Stimulated activated CD8-positive, alpha-beta memory T cell treated with anti-CD3 and anti-CD28 coated beads, Interleukin-4, amount 100 ng/mL, for 1 hour (primary cell): ENCODE measurements at places on chromosomes 3 and 15.

DNA sequence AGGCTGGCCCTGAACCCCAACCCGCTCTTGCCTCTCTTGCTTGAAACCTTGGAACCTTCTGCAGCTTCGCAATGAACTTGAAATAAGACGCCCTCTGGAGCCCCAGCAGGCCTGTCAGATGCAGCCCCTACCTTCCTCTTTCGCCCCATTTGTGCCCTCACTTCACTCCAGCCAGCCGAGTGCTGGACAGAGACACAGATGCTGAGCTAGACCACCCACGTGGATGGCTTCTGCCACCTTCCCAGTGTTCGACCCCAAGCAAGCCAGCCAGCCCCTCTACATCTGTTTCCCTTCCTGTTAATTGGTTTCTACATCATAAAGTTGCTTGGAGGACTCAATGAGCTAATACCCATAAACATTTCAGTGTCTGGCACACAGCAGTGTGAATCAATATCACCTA is 23.8 kb upstream of the SNRPA1 start:
- DNase-seq, result no peak

DNA sequence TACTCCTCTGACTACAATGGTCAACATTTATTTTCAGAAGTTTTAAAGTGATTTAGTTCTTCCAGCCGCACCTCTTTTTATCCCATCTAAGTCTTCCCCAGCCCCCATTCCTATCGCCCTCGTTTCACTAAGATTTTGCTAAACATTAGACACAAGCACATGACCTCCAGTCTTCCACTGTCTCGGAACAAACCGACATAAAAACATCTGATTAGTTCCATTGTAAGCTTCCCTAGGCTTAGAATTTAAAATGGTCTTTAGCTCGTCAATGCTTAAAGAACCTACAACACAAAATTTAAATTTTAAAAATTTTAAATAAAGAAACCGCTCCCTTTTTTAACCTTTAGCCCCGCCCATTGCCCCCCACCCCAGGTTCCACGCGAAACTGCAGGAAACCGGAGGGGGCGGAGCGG is 284 bp upstream of the TSC22D2 start:
- no peak for DNase-seq

DNA sequence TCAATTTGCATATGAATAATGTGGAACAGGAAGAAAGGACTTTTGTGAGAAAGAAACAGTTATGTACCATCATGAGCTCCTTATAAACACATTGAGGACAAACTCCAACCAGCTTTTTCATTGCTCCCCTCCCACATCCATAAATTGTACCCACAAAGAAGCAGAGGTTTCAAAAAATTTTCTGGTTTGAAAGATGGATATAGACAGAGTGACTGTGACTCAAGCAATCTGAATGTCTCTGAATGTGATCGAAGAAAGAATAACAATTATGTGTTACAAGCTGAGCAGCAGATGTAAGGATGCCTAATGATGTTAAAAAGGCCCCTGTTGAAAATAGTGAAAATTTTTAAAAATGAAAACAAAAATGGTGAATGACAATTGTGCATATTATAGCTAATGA is 127.4 kb downstream of the TFG start:
- no peak for DNase-seq

DNA sequence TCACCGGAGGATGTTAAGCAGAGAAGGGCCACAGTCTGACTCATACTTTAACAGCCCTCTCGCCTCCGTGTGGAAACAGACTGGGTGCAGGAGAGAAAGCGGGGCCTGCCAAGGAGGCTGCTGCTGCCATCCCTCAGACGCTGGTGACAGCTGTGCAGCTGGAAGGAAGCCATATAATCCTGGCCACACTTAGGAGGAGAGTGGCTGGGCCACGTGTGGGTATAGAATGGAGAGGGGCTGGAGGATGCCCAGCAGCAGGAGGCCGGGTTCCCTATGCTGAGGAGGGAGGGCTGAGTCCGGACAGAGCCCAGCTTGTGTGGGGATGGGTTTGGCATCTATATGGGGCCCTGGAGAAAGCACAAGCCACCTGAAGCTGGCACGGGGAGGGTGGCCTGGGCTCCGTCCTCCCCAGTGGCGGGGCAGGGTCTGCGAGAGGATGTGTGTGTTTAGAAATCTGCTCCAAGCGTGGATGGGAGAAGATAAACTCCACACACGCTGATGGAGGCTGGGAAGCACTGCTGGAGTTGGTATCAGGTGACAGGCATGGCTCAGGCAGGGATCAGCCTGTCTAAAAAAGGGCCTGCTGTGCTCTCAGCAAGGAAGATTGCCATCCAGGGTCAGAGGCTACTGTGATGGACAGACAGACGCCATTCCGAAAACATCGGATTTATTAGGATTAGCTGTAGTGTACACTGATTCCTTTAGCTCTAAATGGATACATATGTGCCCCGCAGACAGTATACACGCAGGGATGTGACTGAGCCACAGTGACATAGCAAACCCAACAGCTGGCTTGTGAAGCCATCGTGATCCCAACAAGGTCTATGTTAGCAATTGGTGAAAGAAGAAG is 15.9 kb downstream of the ABTB1 start:
- DNase-seq, result no peak

- no peak for DNase-seq
These were observed 63.1 kb downstream of the EDEM1 start for GRCh38 chr3:5250467-5251195.

DNA sequence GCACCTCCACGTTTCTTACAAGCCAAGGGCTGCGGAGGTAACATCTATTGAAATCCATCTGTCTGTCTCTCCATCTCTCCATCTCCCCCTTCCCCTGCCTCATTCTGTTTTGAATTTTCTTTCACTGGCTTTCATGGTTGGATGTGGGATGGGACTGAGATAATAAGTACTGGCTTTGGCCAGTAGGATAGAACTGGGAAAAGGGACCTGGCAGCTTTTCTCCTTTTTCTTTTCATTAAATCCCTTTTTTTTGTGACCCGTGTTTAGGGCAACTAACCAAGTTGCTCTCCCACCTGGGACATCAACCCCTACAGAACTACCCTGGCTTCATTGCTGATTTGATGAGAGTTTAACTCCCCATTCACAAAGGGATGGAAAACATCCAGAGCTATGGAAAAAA is 66.8 kb upstream of the ADAMTSL3 start:
- no peak for DNase-seq

DNA sequence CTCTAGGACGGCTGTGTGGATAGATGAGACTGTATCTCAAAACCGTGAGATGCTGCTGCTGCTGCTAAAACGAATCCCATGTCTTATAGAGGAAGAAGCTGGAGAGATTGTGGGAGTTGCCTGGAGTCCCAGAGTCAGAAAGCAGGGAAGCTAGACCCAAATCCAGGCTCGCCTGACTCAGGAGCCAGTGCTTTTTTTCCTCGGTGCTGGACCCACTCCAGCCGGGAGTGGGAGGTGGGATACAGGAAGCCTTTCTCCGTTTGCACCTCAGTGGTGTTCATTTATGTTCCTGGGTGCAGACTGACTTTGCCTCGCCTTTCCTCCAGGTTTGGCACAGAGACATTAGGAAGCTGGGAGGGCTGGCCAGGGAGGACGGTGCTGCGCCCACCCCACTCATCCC is 150.9 kb upstream of the LINGO1 start:
- no peak for DNase-seq

- no peak for DNase-seq
These were observed 283.8 kb upstream of the ADAMTS9 start for GRCh38 chr3:64971602-64972001.

GRCh38 chr3:131232711-131233267 is 148.8 kb upstream of the NUDT16 start:
- DNase-seq, result no peak

DNA sequence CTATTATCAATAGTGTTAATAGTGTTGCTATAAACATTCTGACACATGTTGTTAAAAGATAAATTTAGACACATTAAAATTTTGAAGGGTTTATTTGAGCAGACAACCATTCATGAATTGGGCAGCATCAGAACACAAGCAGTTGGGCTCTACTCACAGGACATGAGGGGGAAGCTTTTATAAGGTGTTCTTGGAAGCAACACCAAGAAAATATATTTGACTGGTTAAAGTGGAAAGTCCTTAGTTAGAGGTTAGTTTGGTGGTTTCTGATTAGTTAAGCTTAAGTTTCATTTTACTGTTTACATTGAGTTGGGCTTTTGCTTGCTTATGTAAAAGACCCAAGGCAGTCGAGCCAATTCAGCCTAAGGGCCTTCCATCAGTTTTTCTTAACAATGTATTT is 220.7 kb downstream of the CD47 start:
- no peak for DNase-seq

GRCh38 chr15:70153921-70154717 is 56.4 kb upstream of the TLE3 start:
- DNase-seq, result no peak

GRCh38 chr3:100104817-100105413 is 9.4 kb downstream of the FILIP1L start:
- DNase-seq, result no peak

GRCh38 chr15:40415226-40415625 is 9.6 kb downstream of the IVD start:
- DNase-seq, result no peak

- no peak for DNase-seq
These were observed 91.0 kb downstream of the LRTM1 start for GRCh38 chr3:54836871-54837270.

GRCh38 chr3:48064292-48064829 is 48.1 kb upstream of the MAP4 start:
- DNase-seq, result no peak

DNA sequence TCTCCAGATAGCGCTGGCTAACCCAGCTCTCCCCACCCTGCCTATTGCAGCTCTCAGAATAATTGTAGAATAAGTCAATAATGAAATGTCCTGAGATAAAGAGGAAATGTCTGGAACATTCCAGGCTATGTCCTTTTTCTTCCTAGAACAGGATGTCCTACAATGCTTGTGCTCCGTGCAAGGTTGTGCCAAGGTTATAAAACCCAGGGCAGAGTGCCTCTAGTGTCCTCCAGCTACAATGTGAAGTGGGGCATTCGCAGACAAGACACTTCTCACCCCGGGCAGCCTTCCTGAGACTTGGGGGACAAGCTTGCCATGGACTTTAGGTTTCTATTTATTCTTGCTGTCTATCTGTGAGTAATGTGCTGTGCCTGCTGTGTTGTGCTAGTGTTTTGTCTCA is 900.6 kb downstream of the TUSC7 start:
- DNase-seq, result no peak

DNA sequence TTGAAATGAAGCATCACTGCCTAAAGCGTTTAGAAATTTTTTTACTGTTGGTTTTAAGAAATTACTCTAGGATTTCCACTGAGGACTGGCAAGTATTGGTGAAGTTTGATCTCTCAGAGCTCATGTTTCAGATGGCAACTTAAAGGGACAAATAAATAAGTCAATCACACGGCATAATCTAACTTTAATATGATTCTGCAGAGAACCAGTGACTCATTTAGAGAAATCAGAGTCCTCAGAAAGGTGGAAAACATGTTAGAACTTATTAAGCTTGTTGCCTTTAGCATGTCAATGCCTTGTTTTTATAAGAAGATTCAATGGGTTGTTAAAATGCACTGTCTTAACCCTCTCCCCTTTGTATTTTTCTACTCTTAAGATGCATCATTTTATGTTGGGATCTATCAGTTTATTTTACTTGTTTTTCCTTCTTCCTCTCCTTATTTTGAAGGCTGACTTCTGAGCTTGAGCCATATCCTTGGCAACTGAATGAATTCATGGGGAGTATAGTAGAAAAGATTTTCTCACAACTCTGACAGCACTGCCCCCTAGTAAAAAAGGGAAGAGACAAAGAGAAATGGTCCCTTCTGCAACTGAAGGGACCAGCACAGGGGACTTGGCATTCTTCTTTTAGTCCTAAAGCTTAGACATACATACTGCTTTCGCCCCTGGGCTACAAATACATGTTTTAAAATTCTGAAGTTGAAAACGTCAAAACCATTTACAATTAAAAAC is 431.2 kb downstream of the LPP start:
- DNase-seq, result no peak

- no peak for DNase-seq
These were observed 62.6 kb upstream of the PDZRN3 start for GRCh38 chr3:73687106-73688004.

GRCh38 chr3:187740421-187741399 is 4.6 kb downstream of the BCL6 start:
- DNase-seq, result peak; percentile 43

DNA sequence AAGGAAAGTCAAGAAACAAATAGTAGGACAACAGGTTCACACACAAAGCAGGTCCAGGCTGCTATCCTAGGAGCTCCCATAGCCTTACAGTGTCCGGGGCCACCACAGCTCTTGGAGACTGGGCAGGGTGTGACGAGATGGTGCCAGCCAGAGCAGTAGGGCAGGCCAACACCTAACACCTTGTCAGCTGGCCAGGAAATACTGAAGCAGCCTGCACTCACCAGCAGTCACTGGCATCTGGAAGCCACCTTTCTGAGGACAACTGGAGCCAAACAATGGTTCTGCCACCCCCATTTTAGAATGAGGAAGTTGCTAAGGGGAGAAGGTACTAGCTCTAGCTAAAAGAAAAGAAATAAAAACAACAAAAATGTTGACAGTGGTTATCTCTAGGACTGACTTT is 47.2 kb downstream of the CCDC12 start:
- no peak for DNase-seq

- no peak for DNase-seq
These were observed 256.5 kb upstream of the NECTIN3 start for GRCh38 chr3:110815008-110815583.

DNA sequence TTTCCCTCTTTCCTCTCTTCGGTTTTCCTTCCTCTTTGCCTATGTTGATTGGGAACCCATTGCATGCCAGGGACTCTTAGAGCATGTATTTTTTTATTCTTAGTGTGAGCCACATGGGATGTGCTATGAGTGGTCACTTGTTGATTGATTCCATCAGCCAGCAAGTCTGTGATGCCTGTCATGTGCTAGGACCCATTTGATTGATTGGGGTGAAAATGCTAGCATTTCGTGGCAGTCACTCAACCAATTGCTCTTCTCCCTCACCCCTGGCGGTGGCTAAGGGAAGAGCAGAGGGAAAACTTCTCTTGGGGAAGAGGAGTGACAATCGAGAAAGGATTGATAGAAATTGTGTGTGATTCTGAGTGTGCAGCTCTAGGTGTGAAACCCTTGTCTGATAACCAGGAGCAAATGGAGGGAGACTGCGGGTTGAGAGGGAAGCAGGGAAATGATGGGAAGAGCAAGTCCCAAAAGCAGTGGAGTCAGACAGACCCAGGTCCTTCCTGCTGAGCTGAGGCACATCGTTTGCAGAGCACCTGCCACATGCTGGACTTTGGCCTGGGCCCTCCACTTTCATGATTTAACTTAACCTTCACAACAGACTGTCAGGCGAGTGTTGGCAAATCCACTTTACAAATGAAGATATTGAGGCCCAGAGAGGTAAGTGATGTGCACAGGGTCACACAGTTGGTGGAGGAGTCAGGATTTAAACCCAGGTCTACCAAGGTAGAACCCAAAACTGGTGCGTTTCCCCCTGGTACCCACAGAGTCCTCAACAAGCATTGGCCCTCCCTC is 40.0 kb downstream of the SLC6A11 start:
- DNase-seq, result no peak
